ENCODE measurements at places on chromosomes 6 and 20.

- DNase-seq: no peak
Observed at GRCh38 chr6:163570579-163571231, 156.2 kb downstream of the QKI start.

DNA sequence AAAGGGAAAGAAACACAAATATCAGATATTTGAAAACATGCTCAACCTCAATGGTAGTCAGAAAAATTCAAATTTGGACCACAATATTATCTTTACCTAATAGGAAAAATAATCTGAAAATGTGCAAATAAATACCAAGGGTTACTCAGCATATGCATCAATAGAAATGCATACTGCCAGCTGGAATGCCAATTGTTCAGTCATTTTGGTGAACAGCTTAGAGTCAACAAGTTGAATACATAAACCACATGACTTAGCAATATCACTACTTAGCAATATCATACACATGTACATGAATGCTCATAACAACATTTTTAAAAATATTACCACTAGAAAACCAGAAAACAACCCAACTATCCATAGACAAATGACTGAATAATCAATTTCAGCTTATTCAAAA is 212.7 kb downstream of the PTPRK start:
- DNase-seq: no peak

DNA sequence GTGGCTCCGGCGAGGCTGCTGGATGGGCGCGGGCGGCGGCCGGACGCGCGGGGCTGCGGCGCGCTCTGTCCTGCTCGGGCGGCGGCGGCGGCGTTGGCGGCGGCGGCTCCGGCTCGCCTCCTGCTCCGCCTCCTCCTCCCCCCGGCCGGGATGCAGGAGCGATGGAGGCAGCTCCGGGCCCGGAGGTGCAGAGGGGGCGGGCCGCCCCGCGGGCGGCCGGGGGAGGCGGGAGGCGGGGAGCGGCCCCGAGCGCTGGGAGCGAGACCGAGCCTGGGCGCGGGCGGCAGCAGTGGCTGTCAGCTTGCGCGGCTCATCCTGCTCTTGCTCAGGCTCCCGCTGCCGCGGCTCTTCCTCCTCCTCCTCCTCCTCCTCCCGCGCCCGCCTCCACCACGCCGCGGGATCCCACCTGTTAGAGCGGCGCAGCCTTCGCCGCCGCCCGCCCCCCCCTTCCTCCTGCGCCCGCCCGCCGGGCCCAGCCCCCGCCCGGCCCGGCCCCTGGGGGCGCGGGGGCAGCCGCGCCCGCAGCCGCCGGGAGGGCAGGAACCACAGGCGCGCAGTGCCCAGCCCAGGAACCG is at the start of gene NOL4L:
NOL4L (minus strand) TSS at position 323 of the 575 bp plus-strand sequence. CDS start 443 bp downstream, outside the sequence.
- DNase-seq: no peak

GRCh38 chr6:56393615-56394612 is 146.5 kb upstream of the COL21A1 start:
- DNase-seq: no peak

DNA sequence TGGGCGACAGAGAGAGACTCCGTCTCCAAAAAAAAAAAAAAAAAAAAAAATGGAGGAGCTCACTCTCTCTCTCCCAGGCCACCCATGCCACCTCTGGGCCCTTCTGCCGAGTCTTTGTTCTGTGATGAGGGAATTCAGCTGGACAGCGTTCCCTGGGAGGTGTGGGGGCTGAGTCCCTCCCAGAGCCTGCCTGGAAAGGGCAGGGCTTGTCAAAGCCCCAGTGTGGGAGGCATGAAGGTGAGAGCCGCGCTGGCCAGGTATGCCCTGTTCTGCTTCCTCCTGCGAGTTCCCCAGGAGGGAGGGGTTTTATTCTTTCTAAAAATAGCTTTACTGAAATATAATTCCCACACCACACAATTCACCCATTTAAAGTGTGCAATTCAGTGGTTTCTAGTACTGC is 69.6 kb downstream of the TMEM242 start:
- DNase-seq: no peak

- DNase-seq: no peak
Observed at GRCh38 chr20:25025091-25025861, 32.7 kb downstream of the ACSS1 start.

GRCh38 chr6:85484948-85485347 is 35.1 kb downstream of the NT5E start:
- DNase-seq: no peak

DNA sequence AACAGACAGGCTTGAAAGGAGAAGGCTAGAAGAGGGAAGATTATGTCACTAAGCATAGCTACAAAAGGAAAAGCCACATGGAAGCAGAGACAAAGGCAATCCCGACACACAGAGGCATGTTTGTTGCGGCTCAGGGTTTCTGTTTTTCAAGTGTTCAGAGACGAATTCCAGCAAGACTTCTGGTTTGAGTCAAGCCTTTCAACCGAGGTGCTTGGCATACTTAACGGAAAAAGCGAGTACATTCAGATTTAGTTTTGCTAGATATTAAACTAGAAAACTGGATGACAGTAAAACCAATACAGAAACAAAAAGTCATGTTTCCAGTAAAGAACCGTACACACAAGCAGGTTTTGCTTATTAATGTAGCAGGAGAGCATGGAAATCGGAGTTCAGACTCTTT is 27.2 kb downstream of the MCUR1 start:
- DNase-seq: no peak

DNA sequence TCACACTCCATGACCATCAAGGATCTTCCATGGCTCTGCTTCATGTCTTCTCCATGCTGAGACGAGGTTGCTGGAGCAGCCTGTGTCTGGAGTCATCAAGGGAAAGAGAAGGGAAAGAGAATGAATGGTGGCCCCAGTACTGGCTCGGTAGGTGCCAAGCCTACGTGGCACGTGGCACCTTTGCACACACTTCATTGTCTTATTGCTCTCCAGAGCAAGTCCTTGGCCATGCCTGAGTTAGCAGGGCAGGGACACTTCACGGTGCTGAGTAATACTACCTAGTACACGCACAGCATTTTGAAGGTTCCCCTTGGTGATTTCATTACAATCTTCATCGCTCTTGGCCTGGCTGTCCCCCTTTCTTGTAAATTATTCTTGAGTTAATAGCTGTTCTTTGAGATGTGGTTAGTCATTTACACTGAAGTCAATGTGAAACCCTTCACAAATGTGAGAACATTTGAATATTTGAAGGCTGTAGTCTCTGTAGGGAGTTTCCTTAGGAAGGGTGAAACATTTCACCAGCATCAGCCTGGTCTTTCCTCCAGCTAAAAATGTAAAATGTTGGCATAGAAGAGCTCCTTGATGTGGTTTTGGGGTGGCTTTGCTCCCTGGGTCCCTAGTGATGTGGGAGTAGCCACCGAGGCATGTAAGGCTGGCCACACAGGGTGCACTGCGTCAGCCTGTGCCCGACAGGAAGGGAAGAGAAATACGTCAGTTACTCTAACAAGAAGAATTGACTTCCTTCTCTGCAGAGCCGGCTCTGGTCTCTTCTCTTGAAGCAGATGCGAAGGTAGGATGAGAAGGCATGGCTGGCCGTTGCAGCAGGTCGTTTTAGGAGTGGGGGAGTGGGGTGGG is at the start of gene SYTL3:
SYTL3 (plus strand) TSS at position 766 of the 855 bp plus-strand sequence. CDS start 13,215 bp downstream, outside the sequence.
- DNase-seq: peak; percentile 69

GRCh38 chr6:141963543-141964295 is 169.0 kb upstream of the GJE1 start:
- DNase-seq: no peak

GRCh38 chr20:18831830-18832499 is 18.4 kb downstream of the SCP2D1 start:
- no peak for DNase-seq

DNA sequence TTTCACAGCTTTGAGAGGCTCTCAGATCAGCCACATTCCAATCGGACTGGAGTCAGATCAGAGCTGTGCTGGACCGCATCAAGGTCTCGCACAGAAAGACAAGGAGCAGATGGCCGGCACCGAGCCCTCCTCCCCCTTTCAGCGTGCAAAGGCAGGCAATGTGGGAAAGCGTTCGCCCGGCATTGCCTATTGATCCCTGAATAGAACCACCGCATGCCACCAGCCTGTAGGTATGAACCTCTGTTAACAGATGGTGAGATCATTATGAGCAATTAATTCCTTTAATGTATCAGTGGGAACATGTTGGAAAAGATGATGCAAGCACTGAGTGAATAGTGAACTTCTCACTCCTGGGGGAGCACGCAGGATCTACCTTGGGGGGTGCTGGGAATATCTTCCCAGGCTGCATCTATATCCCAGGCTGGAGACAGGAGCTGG is 117.5 kb upstream of the ID4 start:
- DNase-seq: no peak
